CD8-positive, alpha-beta memory T cell (primary cell): ENCODE measurements at places on chromosomes 16 and 17. TPM values are rescaled to one million over a fixed set of nuclear protein-coding genes. Genes with fewer than 3 reads are reported as not detected.

Gene TMEM170A
- 40.9 TPM for total RNA-seq

Gene CACNG5
- not detected for total RNA-seq

GRCh38 chr17:35154196-35155165 is 6.9 kb downstream of the UNC45B start:
- H3K4me1 ChIP-seq = peaks cover 9% of the 10 kb centered on the region
- no peak for DNase-seq
- no peaks in the 10 kb centered on the region for H3K36me3 ChIP-seq
- H3K27me3 ChIP-seq = no peaks in the 10 kb centered on the region
- no peak overlapping the region for H3K4me3 ChIP-seq

Gene AP2B1
- 163 TPM for total RNA-seq

Gene HSD17B1
- 0.29 TPM for total RNA-seq

- H3K4me1 ChIP-seq = peaks cover 11% of the 10 kb centered on the region
- DNase-seq = no peak
- H3K4me3 ChIP-seq = no peak overlapping the region
These were observed 58.3 kb downstream of the RAI1 start for GRCh38 chr17:17739388-17740066.

GRCh38 chr17:65811043-65811442 is 249.6 kb upstream of the AXIN2 start:
- H3K27me3 ChIP-seq = no peaks in the 10 kb centered on the region
- DNase-seq = no peak
- no peak overlapping the region for H3K4me3 ChIP-seq
- H3K36me3 ChIP-seq = no peaks in the 10 kb centered on the region

Gene SPATA22
- not detected for total RNA-seq
